8988T (cell line): ENCODE measurements at places on chromosomes 3 and 15.

GRCh38 chr3:95459706-95460105 is 1354.7 kb upstream of the EPHA6 start:
- DNase-seq, result no peak

- DNase-seq, result no peak
Measured at GRCh38 chr3:111968319-111969054, 10.3 kb upstream of the ABHD10 start.

- DNase-seq, result no peak
Measured at GRCh38 chr3:30259730-30260129, 346.7 kb upstream of the TGFBR2 start.

DNA sequence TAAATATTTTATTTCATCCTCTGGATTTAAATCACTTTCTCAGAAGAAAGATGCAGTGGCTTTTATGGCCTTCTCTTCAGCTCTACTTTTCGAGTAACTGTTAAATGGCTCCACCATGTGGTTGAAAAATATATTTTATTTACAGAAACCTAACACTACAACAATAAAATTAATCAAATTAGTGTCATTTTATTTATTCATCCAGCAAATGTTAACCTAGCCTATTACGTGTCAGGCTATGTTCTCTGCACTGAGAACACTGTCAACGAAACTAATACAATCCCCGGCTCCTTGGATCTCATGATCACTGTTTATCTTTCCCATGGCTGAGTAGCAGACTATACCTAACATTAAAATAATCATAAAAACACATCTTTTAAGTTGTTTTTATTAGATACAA is 148.0 kb upstream of the OSTN start:
- no peak for DNase-seq

DNA sequence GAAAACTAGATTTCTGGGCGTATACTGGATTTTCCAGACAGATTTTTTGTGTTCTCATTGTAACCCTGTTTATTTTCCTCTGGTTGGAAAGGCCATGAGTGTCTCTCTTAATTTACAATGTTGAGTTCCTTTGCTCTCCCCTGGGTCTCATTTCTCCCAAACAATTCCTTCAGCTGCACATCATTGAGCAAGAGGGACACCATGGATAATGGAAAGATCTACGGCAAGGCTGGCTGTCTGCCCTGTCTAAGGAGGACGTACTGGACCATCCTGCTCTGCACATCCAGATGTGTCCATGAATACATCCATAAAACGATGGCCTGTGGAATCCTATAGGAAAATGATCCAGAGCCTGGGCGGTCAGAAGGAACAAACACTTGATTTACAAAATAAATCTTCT is 258.1 kb upstream of the MCTP2 start:
- DNase-seq, result no peak

DNA sequence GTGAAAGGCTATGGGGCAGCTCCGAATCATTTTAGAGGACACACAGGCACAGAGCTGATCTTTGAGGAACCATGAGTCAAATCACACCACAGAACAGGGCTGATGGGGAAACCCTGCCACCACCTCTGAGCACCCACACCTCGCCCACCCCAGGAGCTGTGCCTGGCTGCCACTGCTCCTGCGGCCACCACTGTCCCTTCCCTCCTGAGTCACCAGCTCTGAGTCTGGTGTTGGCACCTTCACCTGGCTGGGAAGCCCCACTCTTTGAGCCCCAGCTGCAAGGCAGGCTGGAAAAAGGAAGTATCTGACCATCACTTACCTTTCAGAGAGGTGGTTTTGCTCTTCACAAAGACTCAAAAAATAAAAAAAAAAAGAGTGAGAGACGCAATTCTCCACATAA is 63.6 kb upstream of the MEF2A start:
- no peak for DNase-seq

- no peak for DNase-seq
Measured at GRCh38 chr3:178152031-178152806, 384.0 kb upstream of the KCNMB2 start.

GRCh38 chr15:33262306-33262705 is 48.5 kb upstream of the RYR3 start:
- DNase-seq, result no peak

DNA sequence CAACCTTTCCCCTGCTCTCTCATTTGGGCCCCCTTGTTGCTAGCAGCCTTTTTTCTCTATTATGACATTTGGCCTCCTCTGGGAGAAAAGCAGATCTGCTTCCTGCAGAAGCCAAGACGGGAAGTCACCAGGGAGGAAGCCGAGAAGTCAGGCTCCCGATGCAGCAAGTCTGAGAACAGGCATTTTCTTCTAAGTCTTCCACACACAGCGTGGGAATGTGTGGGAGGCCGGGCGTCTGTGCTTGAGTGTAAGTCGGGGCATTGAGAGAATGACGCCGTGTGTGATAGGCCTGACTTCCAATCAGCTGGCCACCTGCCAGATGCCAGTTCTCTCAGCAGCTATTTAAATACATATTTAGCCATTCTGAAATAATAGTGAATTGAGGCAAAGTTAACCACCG is 75.8 kb upstream of the FAM98B start:
- no peak for DNase-seq

- DNase-seq, result no peak
Measured at GRCh38 chr3:108408883-108409799, 101.3 kb downstream of the MYH15 start.

GRCh38 chr3:45055032-45055410 is 28.9 kb downstream of the CLEC3B start:
- DNase-seq, result no peak

GRCh38 chr3:144859161-144859560 is 887.5 kb downstream of the DIPK2A start:
- DNase-seq, result no peak
